Mononuclear cell (primary cell): ENCODE measurements at places on chromosomes 1 and 21. TPM values are rescaled to one million over a fixed set of nuclear protein-coding genes. Genes with fewer than 3 reads are reported as not detected.

Gene NOS1AP
- total RNA-seq: under 0.01 TPM

Gene AADACL4
- total RNA-seq: not detected

Gene CHI3L2
- 12.9 TPM for total RNA-seq

Gene ZSWIM5
- 1.5 TPM for total RNA-seq

Gene CALML6
- not detected for total RNA-seq

Gene CADM3
- total RNA-seq: 0.10 TPM

Gene SLC6A17
- total RNA-seq: 0.63 TPM

Gene CDC7
- 1.8 TPM for total RNA-seq

Gene KIAA0319L
- 29.1 TPM for total RNA-seq

Gene GUCA2B
- not detected for total RNA-seq

Gene TEDDM1
- total RNA-seq: not detected

Gene FCRL2
- total RNA-seq: 4.0 TPM

Gene PTPN22
- 70.5 TPM for total RNA-seq

Gene FOXD3
- not detected for total RNA-seq

Gene PROK1
- total RNA-seq: not detected

Gene TFAP2E
- 0.52 TPM for total RNA-seq

Gene KCNJ6
- total RNA-seq: under 0.01 TPM

Gene PAQR6
- total RNA-seq: 0.94 TPM

Gene ACBD6
- total RNA-seq: 30.0 TPM

Gene EXO1
- 0.94 TPM for total RNA-seq

Gene RIPPLY3
- not detected for total RNA-seq

Gene RPS8
- total RNA-seq: 2,122 TPM
